Epithelial cell of prostate (primary cell): ENCODE measurements at places on chromosomes 6 and 20.
A peak's percentile ranks its signal among the peaks of the same experiment; 100 is the strongest.

DNA sequence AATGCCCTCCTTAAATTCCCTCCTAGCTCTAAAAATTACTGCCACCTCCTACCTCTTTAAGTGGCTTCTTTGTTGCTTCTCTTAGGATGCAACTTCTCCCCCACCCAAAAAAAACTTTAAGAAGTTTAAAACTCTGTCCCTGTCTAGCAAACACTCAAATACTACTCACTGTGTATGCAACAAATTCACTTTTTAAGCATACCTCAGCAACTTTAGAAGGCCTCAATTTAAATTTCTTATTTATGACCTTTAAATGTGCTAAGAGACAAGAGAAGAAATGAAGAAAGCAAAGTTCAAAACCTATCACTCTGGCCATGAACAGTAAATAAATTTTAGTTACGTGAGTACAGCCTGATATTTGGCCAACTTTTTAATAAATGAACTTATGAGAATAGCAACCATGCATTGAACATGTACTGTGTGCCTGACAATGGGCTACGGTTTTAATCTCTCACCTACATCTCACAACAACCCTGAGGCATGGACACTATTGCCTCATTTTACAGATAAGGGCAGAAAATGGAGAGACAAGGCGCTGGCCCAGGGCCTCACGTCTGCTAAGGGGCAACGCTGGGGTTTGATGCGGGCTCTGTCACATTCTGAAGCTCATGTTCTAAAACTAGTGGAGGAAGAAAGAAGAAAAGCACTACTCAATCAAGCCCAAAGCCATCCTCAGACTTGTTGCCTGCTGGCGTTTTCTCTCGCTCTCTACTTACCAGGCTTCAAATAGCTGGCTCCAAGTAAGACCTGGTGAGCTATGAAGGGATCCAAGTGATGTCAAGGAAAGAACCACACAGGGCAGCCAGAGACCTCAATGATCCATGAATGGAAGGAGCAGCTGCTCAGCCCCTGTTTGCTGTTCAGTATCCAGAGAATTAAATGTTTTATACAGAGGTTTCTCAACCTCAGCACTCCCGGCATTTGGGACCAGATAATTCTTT, 99.8 kb downstream of the TBC1D7 start:
- no peak for DNase-seq

DNA sequence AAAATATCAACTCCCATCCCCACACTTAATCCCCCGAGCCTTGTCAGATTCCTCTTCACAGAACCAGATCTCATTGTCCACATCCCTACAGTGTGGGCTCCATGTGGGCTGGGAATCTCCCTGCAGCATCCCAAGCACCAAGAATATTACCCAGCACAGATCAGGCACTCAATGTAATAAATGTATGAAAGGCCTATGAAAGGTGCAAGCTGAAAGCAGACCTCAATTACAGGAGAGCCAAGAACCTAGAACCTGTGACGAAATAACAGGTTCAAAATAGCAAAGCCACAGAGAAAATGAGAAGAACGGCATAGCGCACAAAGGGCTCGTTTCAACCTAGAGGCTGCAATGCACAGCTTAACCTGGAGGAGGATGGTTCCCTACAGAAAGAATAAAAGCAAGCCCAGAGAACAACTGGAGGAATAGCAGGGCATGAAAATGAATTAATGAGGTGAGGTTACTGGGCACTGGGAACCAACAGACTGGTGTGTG, 3.1 kb downstream of the SLC23A2 start:
- no peak for DNase-seq

DNA sequence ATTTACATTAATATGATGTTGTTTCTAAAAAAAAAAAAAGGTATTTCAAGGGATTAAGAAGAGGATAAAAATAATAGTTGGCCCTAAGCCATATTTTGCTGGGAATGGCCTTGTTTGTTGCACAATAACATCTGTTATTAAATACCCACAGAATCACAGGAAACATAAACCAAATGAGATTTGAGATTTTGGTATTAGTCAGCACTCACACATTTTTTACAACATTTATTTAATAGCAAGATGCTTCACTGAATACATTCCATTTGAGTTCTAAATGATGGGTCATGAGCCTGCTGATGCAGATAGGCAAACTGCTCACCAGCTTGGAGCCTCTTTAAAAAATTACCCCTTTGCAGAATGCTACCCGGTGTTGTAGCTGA, 92.9 kb upstream of the ENPP5 start:
- DNase-seq, result no peak

GRCh38 chr20:24421071-24421470, 48.4 kb upstream of the SYNDIG1 start:
- no peak for DNase-seq

DNA sequence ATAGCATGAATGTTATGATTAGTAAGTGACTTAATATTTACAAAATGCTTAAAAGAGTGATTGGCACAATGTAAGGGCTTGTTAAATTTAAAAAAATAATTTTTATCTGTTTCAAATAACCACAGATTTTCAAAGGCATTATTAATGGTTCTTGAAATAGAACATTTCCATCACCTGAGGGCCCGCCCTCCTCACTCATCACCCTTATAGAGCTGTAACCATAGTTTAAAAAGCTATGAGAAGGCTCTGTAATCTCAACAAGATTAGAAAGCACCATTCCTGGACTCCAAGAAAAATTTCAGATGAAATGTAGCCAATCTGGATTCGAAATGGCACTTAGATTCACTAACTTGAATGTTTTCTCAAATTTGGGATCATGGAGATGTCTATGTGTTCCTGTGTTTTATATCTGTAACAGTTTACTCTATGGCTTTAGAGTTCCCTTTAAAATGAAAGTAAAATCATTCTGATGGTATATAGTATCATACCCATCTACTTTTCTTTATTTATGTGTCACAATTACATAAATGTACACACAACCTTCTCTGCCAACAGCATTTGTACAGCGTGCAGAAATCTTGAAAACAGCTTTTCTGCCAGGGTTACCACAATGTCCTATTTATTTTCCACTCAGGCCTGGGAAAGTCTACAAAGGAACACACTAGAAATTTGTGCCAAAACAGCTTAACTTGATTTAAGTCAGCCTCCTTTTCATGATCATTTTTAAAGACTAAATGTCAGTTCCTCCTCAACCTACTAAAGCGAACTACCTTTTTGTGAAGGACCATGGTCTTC, 207.7 kb downstream of the TBX18 start:
- no peak for DNase-seq

DNA sequence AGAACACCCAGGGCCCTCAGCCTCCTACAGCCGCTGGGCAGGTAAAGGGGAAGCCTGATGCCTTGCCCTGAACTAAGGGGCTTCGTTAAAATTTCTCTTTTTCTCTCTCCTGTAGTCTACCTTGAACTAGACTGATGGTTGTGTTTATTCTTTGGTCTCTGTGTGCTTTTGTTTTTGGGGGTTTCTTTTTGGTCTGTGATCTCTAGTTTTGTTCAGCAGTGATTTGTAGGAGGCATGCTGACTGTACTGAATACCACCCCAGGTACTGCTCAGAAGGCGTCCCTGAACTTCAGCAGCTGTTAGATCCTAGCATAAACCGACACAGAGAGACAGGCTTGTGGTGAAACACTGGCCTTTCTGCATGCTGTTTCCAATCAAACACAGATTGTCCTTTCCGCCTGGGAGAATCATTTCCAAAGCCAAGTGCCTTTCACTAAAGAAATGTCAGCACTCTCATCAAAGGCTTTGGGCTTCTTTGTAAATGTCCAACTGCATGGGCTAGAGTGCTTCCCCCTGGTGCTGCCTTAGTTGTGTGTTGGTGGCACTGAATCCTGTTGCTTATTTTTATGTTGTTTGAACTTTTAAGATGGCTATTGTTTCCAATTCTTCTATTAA, 364.7 kb upstream of the SASH1 start:
- no peak for DNase-seq

- no peak for DNase-seq
Observed at GRCh38 chr6:109473120-109473519, 9.9 kb downstream of the ZBTB24 start.

- no peak for DNase-seq
Observed at GRCh38 chr6:10425176-10425974, 10.5 kb upstream of the TFAP2A start.

DNA sequence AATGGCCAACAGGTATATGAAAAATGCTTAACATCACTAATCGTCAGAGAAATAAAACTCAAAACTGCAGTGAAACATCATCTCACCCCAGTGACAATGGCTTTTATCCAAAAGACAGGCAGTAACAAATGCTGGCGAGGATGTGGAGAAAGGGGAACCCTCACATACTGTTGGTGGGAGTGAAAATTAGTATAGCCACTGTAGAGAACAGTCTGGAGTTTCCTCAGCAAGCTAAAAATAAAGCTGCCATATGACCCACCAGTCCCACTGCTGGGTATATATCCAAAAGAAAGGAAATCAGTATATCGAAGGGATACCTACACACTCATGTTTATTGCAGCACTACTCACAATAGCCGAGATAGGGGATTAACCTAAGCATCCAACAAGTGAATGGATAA, 23.4 kb upstream of the INSM1 start:
- no peak for DNase-seq

DNA sequence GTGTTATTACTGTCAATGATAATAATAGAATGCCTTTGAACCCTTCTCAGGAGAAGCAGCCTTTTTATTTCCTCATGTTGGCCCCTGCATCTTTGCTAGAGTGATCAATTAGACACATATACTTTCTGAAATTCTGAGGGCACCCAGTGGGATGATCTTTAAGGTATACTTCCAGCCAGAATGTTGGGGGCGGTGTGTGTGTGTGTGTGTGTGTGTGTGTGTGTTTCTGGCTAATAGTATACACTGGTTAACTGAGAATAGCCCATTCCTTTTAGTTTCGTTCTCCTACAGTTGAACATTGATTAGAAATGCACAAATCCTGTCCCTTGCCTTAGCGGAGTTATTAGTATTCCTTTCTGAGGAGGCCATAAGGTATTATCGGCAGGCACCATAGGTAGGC, 41.7 kb upstream of the CCDC167 start:
- no peak for DNase-seq

DNA sequence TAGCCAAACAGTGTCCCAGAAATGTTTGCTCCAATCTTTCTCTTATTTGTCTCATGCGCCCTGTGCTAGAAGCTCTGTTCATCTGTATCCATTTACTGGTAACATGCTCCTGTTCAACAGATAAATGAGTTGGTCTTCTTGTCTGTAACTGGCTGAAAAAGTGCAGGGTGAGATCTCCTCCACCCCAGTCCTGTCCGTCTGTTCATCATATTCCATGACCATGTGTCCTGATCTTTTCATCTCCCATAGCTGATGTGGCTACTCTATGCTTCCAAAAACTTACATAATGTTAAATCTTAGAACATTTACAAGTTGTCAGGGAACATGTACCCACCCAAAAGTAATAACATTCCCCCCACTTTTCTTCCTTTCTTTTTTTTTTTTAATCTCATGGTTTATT, 31.8 kb upstream of the DSE start:
- no peak for DNase-seq

DNA sequence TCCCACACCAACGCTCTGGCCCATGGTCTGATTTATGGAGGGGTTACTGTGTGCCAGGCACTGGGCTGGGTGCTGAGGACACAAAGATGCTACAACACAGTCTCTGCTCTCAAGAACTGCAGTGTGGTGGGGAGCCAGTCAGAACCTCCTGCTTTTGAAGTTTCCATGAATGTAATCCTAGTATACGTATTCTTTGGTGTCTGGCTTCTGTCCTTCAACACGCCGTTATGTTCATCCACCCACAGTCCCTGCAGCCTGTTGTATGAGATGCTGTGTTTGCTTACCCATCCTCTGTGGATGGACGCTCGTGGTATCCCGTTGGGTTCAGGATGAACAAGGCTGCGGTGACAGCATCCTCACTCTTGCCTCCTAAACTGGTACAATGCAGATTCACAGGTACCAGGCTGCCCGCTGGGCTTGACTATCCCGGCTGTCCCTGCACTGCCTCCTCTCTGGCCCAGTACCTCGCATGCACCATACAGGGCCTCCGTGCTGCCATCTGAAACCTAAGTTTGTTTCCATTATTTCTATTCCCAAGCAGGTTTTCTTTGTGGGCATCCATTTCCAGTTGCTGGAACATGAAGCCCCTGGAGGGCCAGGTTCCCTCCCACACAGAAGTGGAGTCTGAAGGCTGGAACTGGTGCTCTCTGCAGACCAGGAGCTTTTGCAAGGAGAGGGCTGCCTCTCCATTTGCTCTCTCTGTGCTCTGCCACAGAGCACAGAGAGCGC, 364.5 kb downstream of the ZFAND3 start:
- DNase-seq, result no peak

DNA sequence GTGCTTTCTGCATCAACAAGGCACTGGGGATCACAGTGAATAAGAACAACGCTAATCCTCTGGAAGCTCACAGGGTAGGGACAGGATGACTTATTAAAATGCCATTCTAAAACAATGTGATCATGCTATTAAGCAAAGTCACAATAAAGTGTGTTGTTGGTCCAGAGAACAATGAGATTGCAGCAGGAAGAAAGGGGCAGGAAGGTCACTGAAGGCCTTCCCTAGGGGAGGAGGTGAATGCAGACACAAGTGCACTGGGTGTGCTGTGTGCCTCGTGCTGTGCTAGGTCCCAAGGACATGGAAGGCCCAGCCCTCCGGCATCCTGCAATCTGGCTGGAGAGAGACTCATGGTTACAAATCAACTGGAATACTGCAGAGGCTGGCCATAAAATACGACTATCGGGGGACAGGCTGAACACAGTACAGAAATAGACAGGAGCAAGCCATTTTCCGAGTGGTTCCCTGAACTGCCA, 55.7 kb downstream of the LYRM4 start:
- no peak for DNase-seq

- peak; percentile 63 for DNase-seq
Observed at GRCh38 chr6:157648561-157648960, 174.5 kb upstream of the SNX9 start.

DNA sequence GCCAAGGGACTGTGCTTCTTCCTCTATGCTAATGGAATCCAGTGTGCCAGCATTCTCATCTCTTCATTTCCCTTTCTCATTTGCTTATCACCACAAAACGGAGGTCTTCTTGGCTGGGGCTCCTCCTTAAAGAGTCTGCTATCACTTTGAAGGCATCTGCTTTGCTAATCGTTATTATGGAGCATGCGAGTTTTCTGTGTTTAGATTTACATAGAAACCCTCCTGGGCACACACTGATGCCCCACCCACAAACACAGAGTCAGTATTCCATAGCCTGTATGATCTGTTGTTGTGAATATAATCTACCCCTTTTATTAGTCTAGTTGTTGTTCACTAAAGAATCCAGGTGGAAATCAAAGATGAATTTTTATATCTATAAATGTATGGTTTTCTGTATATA, 83.4 kb upstream of the XRN2 start:
- no peak for DNase-seq

DNA sequence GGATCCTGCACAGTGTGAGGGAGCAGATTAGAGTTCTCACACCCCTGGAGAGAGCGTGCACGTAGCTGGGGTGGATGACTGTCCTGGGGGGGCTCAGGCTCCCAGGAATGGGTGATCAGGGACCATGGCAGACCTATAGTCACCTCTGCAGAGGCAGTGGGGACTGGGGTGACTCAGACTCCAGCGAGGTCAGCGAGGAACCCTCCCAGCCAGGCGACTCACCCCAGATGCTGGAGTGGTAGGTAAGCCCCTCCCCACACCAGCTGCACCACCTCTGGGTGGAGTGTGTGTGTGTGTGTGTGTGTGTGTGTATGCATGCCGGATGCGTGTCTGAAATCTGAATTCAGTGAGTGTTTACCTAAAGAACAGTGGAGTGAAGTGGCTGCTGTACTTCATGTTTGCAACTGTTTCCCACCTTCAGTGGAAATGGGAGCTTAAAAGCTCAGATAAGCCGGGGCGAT, 17.4 kb upstream of the GTSF1L start:
- no peak for DNase-seq
